AG04450 (cell line): ENCODE measurements at places on chromosomes 2 and 18. TPM values are rescaled to one million over a fixed set of nuclear protein-coding genes. Genes with fewer than 3 reads are reported as not detected.

DNA sequence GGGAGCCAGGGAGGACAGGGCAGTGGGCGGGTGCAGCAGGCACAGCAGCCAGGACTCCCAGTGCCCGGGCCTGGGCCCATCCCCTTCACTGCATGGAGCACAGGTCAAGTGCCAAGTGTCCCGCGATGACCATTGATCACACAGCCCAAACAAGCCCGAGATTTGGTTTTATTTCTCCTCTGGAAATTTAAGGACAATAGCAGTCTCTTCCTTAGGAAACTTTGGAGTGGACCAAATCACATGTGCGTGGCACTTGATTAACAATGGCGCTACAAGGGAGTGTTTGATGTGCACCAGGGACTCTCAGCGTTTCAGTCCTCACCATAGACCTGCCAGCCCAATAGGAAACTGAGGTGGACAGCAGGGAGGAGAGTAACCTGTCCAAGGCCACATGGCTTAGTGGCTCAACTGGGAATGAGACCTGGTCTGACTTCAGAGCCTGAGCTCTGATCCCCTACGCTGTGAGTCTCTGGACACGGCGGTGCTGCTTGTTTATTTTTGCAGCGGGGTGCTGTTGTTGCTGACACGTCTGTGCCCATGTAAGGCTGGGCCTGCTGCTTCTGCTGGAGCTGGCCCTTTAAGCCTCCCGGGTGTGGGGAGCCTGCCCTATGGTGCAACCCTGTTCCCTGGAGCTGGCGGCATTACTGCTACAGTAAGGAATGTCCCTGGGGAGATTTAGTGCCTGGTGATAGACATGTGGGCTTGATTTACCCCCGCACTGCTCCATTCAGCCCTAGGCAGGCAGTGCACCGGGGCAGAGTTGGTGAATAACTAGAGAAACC is 194.2 kb downstream of the INHBB start:
- DNase-seq, result peak; percentile 76

The HOXD9 gene
- polyA plus RNA-seq, result not detected in 2 replicates

The GREB1 gene
- 0.12 and 0.17 TPM in 2 replicates for polyA plus RNA-seq

GRCh38 chr18:70271742-70272141 is 17.1 kb upstream of the SOCS6 start:
- DNase-seq, result no peak

DNA sequence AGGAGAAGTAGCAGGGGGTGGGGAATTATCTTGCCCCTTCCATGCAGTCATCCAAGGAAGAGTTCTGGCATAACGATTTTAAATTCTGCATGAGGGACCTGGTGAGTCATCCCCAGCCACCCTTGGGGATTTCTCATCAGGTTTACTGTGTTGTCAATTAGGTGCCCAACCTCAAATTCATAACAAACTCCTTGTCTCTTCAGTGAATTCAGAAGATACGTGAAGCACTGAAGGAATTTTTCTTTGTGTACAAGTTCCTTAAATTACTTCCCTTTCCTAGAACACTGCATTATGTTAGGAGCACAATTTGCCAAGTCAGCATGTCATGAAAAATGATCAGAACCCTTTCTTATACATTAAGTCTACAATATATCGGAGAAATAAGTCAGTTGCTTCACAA is 70.8 kb upstream of the NOSTRIN start:
- no peak for DNase-seq

DNA sequence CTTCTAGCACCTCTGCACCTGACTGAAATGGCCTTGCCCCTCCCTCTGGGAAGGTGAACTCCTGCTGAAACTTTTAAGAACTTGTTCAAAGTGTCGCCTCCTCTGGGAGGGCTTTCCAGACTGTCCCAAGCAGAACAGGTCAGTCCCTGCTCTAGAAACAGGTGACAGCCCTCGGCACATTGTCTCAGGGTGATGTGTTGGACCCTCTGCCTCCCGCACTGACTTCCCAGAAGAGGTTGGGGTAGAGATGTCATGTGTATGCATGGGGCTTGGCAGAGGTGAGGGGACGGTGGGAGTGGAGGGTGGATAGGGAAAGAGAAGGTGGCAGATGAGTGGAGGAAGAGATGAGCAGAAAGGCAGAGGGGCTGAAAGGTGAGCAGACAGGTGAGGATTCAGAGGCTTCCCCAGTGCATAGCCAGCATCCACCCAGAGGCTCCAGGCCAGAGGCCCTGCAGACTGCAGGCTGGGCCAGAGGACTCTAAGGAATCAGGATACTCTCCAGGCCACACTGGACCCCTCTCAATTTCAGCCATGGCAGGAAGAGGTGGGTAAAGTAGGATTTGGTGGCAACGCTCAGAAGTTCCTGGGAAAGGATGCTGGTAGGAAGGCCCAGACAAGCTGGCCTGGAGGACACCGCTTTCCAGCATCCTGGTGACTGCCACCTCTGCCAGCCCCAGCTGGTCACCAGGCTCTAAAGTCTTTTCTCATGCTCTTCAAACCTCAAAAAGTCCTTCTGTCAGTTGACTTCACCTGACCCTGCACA is 24.8 kb upstream of the TNS1 start:
- DNase-seq, result no peak

- DNase-seq, result no peak
Measured at GRCh38 chr2:233702238-233702637, 9.5 kb downstream of the UGT1A6 start.

DNA sequence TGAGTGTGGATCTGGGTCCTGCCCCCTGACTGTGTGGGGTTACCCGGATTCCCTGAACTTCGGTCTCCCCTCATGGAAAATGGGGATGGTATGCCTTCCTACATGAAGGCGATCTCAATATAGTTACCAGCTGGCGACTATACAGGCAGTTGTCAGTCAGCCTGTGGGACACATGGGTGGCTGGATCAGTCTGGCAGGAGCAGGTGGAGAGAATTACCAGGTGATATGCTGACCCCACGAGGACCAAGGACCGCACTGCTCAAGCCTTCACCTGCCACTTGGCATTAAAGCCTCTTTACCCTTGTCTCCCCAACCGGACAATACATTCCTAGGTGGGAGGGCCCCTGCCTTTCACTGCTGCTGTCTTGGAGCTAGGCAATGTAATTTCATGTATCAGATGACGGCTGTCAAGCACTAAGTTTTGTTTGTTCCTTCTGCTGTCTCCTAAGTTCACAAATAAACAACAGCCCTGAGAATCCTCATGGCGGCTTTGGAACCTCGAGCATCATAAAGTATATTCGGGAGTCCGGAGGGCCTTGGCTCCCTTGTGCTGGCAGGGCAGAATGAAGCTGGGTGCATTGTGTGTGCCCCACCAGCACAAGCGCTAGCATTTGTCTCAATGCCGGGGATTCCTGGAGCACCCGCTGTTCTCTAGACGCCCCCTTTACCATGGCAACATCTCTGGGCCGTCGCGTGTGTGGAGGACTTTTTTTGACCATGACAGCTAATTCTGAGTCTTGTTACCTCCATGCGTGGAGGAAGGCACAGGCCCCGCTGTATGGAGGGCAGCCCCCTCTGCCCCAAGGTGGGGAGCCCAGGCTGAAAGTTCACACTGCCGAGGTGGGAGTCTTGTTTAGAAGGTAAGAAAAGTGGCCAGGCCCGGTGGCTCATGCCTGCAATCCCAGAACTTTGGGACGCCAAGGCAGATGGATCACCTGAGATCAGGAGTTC is 48.6 kb downstream of the PDCL3 start:
- DNase-seq, result no peak

DNA sequence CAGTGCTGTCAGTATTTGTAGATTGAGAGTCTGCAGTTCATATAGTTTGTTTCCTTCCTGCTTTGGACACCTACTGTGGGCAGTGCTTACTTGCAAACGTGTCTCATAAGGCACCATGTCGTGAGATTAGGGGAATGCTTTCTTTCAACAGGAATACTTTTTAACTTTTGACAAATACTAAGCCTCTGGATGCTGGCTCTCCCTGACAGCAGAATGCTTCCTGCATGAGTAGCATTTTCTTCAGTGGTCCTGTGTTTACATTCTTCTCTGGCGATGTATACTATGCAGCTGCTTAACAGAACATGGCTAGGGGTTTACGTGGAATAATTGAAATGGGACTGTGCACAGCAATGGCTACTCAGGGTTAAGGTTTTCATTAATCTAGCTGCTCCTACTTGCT is 807.5 kb downstream of the MBD2 start:
- no peak for DNase-seq

The SOWAHC gene
- 3.9 and 4.6 TPM in 2 replicates for polyA plus RNA-seq

- DNase-seq, result no peak
Measured at GRCh38 chr18:78698914-78699313, 280.7 kb upstream of the SALL3 start.

- no peak for DNase-seq
Measured at GRCh38 chr2:134745023-134745422, 26.2 kb upstream of the TMEM163 start.

GRCh38 chr2:46780411-46780800 is 135.2 kb downstream of the MCFD2 start:
- no peak for DNase-seq

DNA sequence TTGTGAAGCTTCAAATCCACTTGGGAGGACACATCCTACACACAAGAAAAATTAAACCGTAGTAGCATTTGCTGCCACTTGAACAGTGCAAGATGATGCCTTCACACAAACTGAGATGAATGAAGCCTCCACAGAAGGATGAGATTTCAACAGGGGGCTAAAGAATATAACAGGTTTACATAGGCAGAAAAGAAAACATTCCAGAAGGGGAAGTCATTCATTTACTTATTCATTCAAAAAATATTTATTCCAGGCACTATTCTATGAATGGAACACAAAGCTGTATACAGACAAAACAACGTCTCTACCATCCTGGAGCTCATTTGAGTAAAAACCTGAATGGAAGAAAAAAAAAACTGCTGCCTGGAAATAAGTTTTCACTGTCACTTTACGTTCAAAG is 170.5 kb downstream of the CDH20 start:
- no peak for DNase-seq

DNA sequence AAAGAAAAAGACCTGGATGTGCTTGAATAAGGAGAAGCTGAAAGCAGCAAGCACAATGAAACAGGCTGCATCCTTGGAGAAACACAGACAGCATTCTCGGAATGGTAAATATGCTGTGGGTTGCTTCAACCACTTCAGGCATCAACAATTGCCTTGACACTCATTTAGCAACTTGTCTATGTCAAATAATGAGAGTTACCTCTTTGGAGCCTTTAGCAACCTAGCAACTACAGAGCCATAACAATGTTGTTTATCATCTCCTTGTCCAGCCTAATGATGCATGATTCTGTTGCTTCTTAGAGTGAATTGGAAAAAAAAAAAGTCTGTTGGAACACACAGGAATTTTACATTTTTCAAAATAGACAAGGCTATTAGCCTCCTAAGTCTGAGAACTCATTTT is 410.6 kb downstream of the PIK3C3 start:
- no peak for DNase-seq

DNA sequence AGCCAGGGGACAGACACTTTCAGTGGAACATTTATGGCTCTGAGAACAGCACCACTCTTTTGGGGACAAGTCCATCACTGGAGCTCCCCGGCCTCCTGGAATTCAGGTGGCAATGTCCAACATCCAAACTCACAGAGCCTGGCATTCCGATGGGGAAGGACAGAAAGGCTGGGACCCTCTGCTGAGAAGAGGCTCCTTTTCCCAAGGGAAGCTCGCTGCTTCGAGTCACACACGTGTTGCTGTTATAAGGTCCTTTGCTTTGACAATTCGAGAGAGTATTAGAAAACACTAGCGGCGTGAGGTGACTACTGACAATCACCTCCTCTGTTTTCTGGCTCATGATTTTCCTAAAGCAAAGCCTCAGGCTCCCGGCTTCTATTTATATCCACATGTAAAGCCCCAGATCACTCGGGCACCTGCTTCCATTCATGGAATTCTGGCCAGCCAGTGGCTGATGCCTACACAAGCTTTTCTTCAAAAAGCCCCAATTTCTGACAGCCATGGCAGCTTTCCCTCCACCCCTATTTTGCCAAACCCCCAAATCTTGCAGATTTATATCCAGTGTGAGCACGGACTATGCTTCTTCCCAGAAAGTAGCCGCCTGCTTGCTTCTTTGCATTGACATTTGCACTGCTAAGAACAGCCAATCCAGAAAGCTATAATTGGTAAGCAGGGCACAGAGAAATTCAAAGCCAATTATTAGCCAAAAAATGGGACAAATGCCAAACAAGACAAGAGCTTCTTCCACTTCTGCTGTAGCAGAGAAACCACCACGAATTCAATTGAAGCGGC is 67.3 kb downstream of the NDUFA10 start:
- no peak for DNase-seq

GRCh38 chr2:118105497-118105896 is 17.2 kb downstream of the INSIG2 start:
- DNase-seq, result no peak

- no peak for DNase-seq
Measured at GRCh38 chr2:212956665-212957607, 194.5 kb downstream of the IKZF2 start.

- DNase-seq, result peak; percentile 86
Measured at GRCh38 chr2:204550751-204551511, 5.7 kb downstream of the PARD3B start.

DNA sequence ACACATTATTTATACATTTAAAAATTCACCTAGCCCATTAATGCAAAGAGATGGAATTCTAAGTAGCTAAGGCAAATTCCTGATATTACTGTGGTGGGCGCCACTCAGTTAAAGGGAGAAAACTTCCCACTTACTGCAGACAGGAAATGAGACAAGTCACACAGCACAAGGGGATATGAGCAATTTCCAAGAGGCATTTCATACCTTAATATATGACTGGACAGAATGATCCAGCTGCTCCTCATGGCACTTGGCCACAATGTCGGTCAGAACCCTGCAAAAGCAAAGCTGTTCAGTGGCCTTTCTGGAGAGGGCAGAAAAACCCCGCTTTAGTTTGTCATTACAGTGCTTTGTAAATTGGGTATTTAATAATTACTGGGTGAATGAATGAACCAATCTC is 121.4 kb upstream of the CCDC195 start:
- DNase-seq, result peak; percentile 69

GRCh38 chr18:61637905-61638595 is 254.8 kb downstream of the RNF152 start:
- DNase-seq, result no peak

The IL37 gene
- not detected in 2 replicates for polyA plus RNA-seq

The BOLL gene
- not detected in 2 replicates for polyA plus RNA-seq

DNA sequence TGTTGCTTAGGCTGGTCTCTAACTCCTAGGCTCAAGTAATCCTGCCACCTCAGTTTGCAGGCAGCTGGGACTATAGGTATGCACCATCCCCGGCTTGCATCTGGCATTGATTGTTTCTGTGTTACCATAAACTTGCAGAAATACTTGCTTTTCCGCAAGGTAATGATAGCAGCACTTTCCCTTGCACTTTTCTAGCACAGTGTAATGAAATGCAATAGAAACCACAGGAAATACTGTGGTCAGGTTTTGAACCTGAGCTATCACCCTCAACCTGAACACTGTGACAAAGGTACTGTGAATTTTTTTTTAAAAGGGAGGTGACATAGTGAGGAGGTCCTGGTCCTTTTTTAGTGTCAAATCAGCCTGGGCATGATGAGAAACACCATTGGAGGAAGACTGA is 38.3 kb downstream of the DHRS9 start:
- DNase-seq, result no peak

The LRRTM4 gene
- not detected in 2 replicates for polyA plus RNA-seq

The IL1RL1 gene
- polyA plus RNA-seq, result 0.30 and 0.31 TPM in 2 replicates
